ENCODE measurements at places on chromosomes 11 and 22. TPM values are rescaled to one million over a fixed set of nuclear protein-coding genes. Genes with fewer than 3 reads are reported as not detected.

The SCGB1D2 gene
- total RNA-seq = not detected

GRCh38 chr11:103849366-103849765 is 187.1 kb upstream of the DDI1 start:
- H3K27me3 ChIP-seq = no peaks in the 10 kb centered on the region
- H3K36me3 ChIP-seq = no peaks in the 10 kb centered on the region
- H3K4me1 ChIP-seq = peaks cover 4% of the 10 kb centered on the region
- H3K27ac ChIP-seq = no peak overlapping the region
- no peak for DNase-seq
- H3K4me3 ChIP-seq = no peak overlapping the region

The GRAMD1B gene
- 6.1 TPM for total RNA-seq

The SERGEF gene
- 18.1 TPM for total RNA-seq

The PGA4 gene
- total RNA-seq = not detected

- H3K4me3 ChIP-seq = peak overlapping the region; percentile 24
- H3K27ac ChIP-seq = no peak overlapping the region
- H3K27me3 ChIP-seq = peaks cover 98% of the 10 kb centered on the region
- DNase-seq = no peak
- H3K36me3 ChIP-seq = no peaks in the 10 kb centered on the region
These were observed 6.2 kb downstream of the TBX1 start for GRCh38 chr22:19766511-19767426.

DNA sequence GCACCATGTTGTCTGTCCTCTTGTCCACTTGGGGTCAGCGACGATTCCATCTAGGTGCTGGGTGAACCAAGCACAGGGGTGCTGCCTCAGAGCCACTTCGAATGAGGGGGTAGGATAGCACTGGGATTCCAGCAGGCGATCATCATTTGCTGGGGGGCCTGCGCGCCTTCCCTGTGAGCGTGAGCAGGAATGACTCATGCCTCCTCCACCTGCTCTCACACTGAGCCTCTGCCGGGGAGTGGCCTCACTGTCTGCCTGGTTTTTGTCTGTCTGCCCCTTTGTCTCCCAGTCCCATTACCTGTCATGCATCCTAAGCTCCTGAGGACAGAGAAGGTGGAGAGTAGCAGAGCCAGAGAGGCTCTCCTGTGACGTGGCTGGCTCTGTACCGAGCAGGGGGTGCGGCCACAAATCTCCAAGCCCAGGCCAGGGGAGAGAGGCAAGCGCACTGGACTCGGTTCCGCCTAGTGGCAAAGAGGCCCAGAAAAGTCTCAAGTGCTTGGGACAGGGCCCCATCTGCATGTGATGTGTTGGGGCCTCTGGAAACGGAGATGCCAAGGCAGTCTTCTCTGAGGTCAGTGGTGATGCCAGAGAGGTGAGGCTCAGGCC is 30.8 kb downstream of the RSPH14 start:
- H3K4me1 ChIP-seq = no peaks in the 10 kb centered on the region
- H3K36me3 ChIP-seq = no peaks in the 10 kb centered on the region
- H3K27ac ChIP-seq = no peak overlapping the region
- DNase-seq = no peak

The OR8B4 gene
- not detected for total RNA-seq

DNA sequence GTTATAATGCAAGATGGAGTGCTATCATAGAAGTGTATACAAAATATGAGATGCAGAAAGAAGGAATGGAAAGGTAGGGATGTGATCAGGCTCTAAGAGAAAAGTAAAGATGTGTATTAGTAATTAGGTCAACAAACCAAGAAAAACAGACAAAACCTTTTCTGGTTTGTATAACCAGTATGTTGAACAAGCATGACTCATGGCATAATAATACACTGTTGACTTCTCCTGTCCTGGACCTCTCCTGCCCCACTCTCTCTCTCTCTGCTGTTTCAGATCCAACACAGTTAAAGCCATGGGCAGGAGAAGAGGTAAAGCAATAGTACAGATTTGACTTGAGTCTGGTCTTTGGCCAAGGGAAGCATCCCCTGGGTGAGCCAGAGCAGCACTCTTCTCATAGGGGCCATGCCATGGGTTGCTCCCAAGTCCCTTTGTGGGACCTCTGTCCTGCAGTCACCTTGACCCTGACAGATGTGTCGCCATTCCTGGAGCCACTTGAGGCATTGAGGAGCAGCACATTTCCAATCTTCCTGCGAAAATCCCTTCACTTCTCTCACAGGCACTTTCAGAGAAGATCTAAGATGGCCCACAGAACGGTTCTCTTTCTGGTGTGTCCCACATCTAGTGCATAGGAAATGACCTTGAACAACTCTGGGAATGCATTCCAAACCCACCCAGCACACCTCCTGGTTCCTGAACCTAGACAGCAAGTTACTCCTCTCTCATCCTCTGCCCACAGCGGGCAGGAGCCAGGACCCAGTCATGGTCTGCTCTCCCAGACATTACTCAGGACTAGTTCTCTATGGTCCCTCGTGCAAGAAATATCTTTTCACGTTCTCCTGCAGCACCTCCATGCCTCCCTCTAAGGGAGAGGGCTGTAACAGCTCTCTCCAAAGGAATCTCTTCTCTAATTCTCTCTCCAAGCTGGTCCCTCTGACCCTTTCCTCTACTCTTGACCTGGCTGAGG is 58.2 kb upstream of the PRSS23 start:
- DNase-seq = peak; percentile 95
- H3K4me1 ChIP-seq = peaks cover 32% of the 10 kb centered on the region
- H3K27me3 ChIP-seq = no peaks in the 10 kb centered on the region
- peak overlapping the region; percentile 75 for H3K27ac ChIP-seq
- no peaks in the 10 kb centered on the region for H3K36me3 ChIP-seq
- no peak overlapping the region for H3K4me3 ChIP-seq
